ENCODE measurements at places on chromosomes 3 and 15.

GRCh38 chr3:169954142-169954756 is 12.4 kb upstream of the SEC62 start:
- DNase-seq = no peak

DNA sequence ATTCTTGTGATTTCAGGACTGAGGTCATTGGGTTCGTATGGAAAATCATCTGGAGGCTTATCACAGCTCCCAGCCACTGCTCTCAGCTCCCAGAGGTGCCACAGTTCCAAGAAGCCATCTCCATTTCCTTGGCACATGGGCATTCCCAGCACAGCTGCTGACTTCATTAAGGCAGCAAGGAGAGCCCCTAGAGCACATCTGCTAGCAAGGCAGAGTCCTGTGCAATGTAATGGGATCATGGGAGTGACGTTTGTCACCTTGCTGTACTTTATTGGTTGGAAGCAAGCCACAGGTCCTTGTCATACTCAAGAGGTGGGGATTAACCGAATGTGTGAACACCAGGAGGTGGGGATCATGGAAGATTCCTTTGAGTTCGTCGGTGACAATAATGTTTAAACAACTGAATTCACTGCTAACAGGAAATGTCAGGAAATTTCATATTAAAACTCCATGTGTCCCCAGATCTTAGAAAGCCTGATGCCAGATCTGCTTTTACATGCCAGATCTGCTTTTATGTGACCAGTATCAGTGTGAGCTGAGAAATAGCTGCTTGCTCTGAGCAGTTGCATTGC is 148.8 kb downstream of the GABRG3 start:
- DNase-seq = no peak

- DNase-seq = no peak
These were observed 80.2 kb downstream of the ABI3BP start for GRCh38 chr3:100912976-100913545.

DNA sequence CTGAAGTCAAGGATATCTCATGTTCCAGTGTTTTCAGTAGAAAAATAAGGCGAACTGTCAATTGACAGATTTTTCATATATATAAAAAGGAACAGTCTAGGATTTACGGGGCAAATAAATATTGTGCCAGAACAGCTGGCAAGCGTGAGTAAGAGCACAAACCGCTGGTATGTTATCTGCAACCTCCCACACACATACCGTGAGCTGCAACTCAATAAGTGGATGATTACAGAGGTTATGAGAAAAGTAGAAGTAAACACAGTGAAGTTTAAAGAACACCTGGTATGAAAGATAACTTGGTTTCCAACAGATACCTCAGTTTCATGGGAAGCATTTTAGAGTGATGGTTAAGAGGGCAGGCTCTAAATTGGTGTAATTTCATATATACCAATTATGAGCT is 733.4 kb downstream of the TUSC7 start:
- DNase-seq = no peak

All from H7 (cell line).